Adipocyte (in vitro differentiated cells): ENCODE measurements at places on chromosomes 11 and 22.

DNA sequence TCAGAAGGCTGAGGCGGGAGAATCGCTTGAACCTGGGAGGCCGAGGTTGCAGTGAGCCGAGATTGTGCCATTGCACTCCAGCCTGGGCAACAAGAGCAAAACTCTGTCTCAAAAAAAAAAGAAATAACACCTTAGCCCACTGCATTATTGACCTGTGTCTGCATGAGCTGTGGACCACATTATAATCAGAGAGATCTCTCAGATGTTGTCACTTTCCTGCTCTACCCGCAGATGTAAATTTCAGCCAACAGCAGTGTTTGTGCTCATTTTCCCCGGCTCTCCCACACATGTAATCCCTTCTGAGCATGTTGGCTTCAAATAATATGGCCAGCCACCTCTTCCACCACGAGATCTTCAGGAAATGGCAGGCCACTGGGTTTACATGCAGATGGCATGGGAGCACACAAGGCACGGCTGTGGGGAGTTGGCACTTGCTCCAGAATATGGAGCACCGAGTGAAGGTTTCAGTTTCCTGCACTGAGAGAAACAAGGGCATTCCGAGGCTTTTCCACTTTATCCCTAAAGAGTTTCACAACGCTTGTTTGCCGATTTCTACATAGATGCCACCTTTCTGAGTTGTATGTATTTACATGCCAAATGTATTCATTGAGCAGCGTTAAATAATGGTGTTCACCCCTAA lies 19.7 kb downstream of the CDPF1 start:
- no peak for DNase-seq

DNA sequence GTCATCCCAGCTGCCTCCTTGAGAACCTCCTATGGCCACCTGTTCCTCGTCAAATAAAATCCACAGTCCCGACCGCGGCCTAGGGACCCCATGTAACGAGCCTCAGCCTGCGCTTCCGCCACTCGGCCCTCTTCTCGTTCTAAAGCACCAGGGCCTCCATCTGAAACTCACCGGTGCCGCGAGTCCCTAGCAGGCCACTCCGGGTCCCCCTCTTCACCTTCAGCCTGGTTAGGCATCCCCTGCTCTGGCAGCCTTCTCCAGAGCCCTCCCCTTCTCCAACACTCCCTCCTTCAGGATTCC lies 2.4 kb upstream of the SSTR3 start:
- no peak for DNase-seq

DNA sequence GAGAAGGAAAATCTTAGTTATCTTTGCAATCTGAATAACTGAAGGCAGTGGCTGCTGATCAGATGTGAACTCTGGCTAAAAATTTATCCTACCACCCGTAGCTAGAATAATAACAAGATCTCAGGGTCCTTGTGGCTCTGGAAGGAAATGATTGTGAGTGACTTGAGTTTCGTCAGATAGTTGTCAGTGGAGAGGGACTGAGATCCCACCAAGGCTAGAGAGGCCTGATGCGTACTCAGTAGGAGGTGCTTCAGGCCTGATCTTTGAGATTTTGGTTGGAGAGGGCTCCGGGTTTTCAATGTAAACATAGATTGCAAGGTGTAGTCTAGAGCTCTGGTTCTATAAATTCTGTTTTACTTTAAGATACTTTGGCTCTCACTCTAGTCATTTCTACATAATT lies 1.4 kb downstream of the MADD start:
- DNase-seq, result no peak

- peak; percentile 15 for DNase-seq
These were observed 9.9 kb upstream of the OR8D2 start for GRCh38 chr11:124329787-124330478.

GRCh38 chr11:19422276-19422675 lies 181.5 kb upstream of the E2F8 start:
- no peak for DNase-seq

- no peak for DNase-seq
These were observed 119.2 kb downstream of the ME3 start for GRCh38 chr11:86553265-86553664.

- DNase-seq, result no peak
These were observed 18.1 kb downstream of the MRGPRD start for GRCh38 chr11:68962527-68963250.

GRCh38 chr22:22936180-22936914 lies 48.7 kb downstream of the IGLL5 start:
- no peak for DNase-seq

DNA sequence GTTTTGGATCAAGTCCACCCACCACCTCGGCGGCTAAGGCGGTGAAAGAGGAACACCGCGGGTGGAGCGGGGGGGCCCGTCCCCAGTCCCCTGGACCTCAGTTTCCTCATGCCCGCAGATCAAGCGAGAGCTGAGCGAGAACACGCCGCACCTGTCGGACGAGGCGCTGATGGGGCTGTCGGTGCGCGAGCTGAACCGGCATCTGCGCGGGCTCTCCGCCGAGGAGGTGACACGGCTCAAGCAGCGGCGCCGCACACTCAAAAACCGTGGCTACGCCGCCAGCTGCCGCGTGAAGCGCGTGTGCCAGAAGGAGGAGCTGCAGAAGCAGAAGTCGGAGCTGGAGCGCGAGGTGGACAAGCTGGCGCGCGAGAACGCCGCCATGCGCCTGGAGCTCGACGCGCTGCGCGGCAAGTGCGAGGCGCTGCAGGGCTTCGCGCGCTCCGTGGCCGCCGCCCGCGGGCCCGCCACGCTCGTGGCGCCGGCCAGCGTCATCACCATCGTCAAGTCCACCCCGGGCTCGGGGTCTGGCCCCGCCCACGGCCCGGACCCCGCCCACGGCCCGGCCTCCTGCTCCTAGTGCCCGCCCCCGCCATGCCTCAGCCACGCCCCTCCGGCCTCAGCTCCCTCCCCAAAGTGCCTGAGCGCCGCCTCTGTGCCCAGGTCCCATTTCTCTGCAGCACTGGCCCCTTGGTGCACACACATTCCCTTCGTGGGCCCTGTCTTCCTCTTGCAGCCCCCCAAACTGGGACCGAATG lies 12.7 kb downstream of the MAFF start:
- DNase-seq, result peak; percentile 72

GRCh38 chr11:115623021-115623451 lies 118.8 kb upstream of the CADM1 start:
- DNase-seq, result peak; percentile 99

GRCh38 chr22:23072077-23072910 lies 2.0 kb downstream of the GNAZ start:
- DNase-seq, result peak; percentile 77

DNA sequence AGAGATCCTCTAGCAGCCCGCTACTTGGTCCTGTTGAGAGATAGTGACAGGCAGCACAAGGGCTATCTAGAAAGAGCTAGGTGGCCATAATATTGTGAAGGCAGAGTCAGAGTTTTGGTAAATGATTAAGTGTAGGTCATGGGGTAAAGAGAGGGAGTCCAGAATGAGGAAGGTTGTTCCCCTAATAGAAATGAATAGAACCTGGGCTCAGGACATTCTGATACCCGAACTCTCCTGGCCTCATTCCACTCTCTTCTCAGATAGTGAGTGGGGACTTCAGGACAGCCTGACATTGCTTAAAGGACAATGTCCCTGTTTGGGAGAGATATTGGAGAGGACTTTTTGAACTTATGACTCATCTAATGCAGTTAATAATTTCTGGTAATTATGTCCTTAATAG lies 20.6 kb downstream of the SLC5A1 start:
- DNase-seq, result no peak

GRCh38 chr22:19871023-19871844 lies 16.6 kb upstream of the GNB1L start:
- DNase-seq, result no peak

DNA sequence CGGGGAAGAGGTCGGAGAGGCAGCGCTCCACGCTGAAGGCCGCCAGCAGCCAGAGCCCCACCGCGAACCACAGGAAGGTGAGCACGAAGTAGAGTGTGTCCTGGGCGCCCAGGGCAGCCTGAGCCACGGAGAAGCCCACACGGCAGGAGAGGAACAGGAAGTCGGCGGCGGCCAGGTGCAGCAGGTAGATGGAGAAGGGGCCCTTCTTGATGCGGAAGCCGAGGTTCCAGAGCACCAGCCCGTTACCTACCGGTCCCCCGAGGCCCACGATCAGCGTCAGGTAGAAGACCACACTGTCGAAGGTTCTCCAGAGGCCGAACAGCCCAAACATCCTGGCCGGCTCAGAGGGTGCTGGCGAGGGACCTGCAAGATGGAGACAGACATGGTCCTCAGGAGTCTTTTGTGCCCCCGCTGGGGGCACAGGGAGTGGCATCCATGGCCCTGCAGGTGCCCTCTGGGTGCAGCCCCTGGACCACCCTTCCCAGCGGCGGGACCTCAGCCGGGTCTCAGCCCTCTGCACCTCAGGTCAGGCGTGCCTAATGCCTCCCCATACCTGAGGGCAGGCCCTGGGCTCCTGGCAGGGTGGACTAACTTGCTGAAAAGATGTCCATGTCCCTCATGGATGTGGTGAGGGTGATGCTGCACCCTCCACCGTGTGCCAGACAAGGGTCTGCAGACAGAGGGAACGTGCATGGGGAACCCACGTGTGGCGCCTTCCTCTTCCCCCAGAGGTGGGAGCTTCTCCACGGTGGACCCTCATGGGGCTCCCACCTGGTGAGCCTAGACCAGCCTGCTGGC lies at the start of gene MRGPRG:
Gene MRGPRG, minus strand, starts transcription at position 331 of the 798 bp plus-strand sequence. Its CDS starts 0 bp downstream, at position 331.
- no peak for DNase-seq

DNA sequence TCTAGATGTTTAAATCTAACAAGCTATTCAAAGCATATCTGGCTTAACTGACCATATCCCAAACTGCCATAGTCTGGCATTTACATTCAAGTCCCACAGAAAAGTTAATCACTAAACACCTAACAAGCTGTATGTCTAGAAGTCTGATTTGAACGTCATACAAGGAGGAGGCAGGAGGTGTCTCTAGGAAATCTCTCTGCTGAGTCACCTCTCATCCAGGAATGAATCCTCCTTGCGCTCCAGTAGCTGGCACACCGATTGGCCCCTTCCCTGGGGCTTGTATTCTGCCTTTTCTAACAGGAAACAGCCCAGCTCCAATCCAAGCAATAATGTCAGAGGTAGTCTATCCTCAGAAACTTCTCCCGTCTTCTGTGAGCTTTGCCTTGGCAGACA lies 31.8 kb downstream of the FEZ1 start:
- no peak for DNase-seq

GRCh38 chr11:118139578-118139977 lies 13.0 kb downstream of the SCN4B start:
- no peak for DNase-seq

DNA sequence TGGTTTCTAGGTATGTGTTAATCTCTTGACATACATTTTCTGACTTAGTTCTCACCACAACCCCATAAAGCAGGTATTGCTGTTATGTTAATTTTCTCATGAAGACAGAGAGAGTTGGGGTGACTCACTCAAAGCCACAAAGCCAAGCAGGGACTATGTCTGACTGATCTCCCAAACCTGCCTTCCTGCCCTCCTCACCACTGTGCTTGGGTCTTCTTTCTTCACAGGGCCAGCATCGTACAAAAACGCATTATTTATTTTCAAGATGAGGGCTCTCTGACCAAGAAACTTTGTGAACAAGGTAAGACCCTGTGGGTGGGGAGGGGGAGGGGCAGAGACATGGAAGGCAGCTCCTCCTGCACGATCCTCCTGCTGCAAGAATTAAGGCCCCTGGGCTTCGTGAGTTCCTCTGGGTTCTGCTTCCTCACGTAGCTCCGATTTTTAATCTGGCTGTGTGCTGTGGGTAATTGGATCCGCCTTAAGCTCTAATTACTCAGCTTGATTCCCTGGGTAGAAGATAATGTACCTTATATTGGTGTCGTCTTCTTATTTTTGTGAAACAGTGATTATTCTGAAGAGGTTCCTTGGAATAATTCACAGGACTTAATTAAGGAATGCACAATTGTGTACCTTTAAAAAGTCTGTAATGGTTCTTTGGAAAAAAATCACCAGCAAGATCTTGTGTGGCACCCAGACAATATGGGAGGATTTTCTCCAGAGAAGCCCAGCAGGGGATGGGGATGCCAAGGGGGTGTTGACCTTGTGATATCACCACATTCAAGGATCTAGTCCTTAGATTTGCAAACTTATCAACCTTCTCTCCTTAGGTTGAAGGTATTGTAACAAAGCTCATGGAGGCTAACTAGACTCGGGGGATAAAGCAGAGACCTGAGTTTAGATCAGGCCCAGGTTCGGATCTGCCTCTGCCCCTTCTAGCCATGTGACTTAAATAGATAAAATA lies 112.9 kb downstream of the SPON1 start:
- no peak for DNase-seq

GRCh38 chr11:104609311-104610085 lies 288.8 kb downstream of the CASP12 start:
- peak; percentile 80 for DNase-seq

DNA sequence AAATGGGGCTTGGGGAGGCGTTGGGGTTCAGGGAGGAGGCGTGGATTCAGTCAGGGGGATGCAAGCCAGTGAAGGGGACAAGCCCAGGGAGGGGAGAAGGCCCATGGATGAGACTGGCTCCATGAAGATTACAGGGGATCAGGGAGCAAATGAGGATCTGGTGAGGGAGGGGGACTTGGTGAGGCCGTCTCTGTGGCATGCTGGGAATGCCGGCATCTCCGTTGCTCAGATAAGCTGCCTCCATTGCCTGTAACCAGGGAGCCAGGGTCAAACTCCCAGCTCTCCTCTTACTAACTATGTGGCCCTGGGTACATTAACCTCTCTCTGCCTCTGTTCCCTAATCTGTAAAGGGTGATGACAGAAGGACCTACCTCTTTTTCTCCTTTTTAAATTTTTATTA lies 38.7 kb downstream of the TPBGL start:
- DNase-seq, result peak; percentile 6

GRCh38 chr11:120178561-120179056 lies 32.2 kb upstream of the OAF start:
- peak; percentile 48 for DNase-seq

DNA sequence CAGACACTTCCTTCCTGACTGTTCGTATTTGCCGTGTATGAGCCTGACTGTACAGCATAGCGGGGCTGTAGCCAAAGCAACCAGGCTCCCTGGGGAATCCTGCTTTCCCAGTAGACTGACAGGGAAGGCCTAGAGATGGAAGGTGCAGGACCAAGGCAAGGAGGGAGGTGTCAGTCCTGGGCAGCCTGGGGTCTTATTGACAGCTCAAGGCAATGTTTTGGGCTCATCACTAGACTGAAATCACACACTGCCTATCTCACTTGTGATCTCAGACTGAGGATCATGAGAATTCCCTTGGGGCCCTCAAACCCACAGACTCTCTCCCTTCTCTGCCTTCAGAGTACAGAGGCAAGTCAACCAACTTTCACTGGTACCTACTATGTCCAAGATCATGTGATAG lies 346.8 kb upstream of the NARS2 start:
- no peak for DNase-seq

GRCh38 chr11:91630916-91631673 lies 593.5 kb upstream of the FAT3 start:
- DNase-seq, result no peak

DNA sequence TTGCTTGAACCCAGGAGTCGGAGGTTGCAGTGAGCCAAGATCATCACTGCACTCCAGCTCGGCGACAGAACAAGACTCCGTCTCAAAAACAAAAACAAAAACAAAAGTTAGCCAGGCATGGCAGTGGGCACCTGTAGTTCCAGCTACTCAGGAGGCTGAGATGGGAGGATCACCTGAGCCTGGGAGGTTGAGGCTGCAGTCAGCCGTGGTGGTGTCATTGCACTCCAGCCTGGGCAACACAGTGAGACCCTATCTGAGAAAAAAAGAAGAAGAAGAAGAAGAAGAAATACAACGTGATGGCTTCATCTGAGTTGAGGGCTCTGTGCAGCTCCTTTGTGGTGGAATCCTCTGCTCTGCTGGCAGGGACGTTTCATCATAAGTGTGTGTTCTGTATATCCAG lies 10.0 kb upstream of the TNNT3 start:
- DNase-seq, result no peak
